Activated CD4-positive, alpha-beta memory T cell treated with anti-CD3 and anti-CD28 coated beads for 36 hours (primary cell): ENCODE measurements at places on chromosomes 2 and 18. TPM values are rescaled to one million over a fixed set of nuclear protein-coding genes. Genes with fewer than 3 reads are reported as not detected.

DNA sequence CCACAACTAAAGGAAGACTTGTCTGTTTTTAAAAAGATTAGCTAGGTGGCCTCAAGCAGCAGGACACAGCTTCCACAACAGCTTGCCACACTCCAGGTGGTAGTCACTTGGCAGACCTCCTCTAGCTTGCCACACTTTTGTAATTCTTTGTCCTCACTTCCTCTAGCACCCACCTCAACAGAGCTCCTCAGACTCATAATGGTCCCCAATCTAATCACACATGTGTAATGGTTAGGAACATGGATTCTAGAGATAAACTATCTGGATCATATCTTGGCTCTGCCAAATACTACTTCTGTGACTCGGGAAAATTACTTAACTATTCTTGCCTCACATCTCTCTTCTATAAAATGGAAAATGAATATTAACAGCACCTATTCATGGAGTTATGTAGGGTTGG, 3.5 kb downstream of the SNRNP200 start:
- peaks cover 45% of the 10 kb centered on the region for H3K4me1 ChIP-seq
- H3K27ac ChIP-seq, result peak overlapping the region; percentile 28
- DNase-seq, result no peak
- peaks cover 71% of the 10 kb centered on the region for H3K36me3 ChIP-seq

DNA sequence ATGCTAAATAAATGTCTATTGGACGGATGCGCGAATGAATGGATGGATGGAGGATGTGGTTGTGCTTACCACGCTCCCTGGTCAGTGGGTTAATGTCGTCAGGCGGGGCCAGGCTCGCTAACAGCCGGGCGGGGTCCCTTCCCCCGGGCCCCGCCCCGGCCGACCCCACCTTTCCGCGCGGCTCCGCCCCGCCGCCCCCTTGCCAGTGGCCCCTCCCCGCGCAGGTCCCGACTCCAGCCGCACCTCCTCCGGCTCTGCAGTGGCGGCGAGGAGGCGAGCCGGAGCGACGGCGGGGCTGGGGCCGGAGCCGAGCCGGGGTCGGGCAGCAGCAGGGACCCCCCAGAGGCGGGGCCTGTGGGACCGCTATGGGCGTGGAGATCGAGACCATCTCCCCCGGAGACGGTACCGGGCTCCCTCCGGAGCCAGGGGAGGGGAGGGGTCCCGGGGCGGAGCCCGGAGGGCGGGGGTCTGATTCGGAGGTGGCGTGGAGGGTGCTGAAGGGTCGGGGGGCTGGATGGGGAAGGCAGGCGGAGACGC, at the start of gene FKBP1B:
FKBP1B (plus strand) TSS at position 257 of the 537 bp plus-strand sequence; CDS start at position 366, 109 bp downstream.
- H3K36me3 ChIP-seq, result no peaks in the 10 kb centered on the region
- DNase-seq, result peak; percentile 75
- peaks cover 3% of the 10 kb centered on the region for H3K27me3 ChIP-seq
- no peak within 1 kb of the TSS for H3K4me3 ChIP-seq
- peaks cover 18% of the 10 kb centered on the region for H3K4me1 ChIP-seq

DNA sequence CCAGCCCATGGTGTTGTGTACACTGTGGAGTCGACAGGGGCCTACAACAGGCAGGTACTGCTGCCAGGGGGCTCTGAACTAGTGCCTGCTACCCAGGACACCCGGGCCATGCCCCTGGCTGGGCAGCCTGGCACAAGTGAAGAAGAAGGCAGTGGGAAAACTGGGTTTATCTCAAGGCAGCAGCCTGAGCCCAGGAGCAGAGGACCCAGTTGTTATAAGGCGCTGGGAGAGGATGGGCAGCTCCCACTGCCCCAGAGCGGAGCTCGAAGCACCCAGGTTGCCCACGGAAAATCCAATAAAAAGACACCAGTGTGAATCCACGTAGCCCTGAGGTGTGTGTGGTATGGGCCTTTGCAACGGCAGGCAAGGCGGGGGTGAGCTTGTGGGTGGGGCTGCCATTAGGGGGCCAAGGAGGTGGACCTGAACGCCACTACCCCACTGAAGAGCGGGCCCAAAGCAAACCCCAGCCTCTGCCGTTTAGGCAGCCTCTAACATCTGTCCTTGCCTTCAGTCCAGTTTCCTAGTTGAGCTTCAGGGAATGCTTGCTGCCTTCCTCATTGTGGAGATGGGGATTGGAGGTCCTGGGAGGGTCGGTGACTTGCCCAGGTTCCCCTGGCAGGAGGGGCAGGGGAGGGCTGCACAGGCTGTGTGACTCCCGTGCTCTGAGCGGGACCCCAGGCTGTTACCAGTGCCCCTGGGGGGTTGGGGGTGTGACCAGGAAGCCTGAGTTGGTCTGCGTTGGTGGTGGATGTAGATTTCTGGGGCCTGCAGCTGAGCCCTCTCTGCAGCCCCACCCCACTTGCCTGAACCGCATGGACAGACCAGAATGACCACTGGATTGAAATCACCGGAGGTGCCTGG, 16.0 kb downstream of the ARID5A start:
- peaks cover 39% of the 10 kb centered on the region for H3K4me1 ChIP-seq
- DNase-seq, result peak; percentile 31
- H3K36me3 ChIP-seq, result peaks cover 35% of the 10 kb centered on the region
- peaks cover 1% of the 10 kb centered on the region for H3K27me3 ChIP-seq
- H3K4me3 ChIP-seq, result peak overlapping the region; percentile 23
- peak overlapping the region; percentile 81 for H3K27ac ChIP-seq

DNA sequence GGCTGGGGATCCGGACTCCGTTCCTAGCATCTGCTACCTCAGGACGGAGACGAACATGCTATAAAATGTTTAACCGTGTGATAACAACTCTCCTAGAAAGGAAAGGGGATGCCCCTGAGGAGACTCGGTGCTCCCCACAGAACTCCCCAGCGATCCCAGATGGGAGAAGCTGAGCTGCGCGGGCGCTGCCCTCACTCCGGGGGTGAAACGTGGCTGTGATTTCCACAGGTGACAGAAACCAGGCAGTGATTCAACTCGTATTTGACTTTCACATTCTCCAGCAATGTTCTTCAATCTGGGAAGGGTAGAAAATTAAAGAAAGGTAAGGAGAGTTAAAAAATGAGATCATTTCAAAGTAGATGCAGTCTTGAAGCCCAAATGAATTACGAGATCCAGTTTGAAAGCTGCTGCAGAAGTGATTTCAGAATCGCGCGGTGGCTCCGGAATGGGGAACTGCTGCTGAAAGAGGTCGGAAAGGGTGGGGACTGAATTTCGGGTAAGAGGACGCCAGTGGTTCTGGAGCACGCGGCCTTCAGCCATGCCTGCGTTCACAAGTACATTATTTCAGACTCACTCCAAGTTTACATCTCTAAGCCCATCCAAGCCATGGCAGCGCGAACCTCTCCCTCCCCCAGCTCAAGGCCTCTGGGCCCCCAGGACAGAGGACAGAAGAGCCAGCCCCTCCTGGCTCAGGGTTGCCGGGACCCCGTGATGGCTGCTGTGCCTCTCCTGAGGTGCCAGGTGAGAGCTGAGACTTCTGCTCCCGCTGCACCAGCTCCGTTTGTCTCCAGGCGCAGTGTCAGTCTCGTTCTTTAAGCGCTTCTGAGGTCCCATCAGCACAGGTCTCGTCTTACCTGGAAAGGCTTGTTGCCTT, 39.5 kb downstream of the ADNP2 start:
- no peaks in the 10 kb centered on the region for H3K36me3 ChIP-seq
- peak overlapping the region; percentile 82 for H3K4me3 ChIP-seq
- peaks cover 22% of the 10 kb centered on the region for H3K27me3 ChIP-seq
- peaks cover 7% of the 10 kb centered on the region for H3K4me1 ChIP-seq

DNA sequence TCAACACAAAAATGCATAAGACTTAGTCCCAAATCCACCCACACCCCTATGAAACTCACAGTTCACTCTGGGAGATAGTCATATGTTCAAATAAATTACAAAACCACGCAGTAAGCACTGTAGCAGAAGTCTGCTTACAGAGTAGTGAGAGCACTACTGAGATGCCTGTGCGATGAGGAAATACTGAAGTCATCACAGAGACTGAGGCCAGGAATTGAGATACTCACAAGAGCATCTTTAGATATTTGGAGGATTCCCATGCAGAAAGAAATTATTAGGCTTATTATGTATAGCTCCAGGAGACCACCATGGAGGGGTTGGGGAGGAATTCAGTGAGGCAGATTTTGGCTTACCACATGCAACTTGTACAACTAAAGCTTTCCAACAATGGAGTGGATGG, 82.3 kb downstream of the ANTXR1 start:
- H3K4me3 ChIP-seq, result no peak overlapping the region
- H3K36me3 ChIP-seq, result no peaks in the 10 kb centered on the region
- no peak overlapping the region for H3K27ac ChIP-seq
- no peak for DNase-seq

- no peaks in the 10 kb centered on the region for H3K36me3 ChIP-seq
- H3K4me1 ChIP-seq, result no peaks in the 10 kb centered on the region
- H3K27ac ChIP-seq, result no peak overlapping the region
- DNase-seq, result no peak
- no peak overlapping the region for H3K4me3 ChIP-seq
These were observed 16.4 kb downstream of the FAP start for GRCh38 chr2:162226836-162227235.

DNA sequence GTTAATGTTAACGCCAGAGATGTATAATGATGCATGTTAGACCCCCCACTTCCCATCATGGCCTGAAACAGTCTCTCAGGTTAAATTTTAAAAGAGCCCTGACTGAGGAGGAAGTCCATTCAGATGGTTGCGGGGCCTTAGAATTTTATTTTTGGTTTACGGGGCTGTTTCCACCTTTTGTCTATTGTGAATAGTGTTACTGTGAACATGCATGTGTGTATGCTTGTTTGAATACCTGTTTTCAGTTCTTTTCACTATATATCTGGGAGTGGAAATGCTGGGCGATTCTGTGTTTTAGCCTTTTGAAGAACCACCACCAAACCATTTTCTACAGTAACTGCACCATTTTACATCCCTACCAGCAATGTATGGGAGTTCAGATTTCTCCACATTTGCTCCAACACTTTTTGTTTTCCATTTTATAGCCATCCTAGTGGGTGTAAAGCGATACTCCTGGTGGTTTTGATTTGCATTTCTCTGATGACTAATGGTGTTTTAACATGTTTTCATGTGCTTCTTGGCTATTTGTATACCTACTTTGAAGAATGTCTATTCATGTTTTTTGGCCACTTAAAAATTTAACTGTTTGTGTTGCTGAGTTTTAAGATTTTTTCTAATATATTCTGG, 133.0 kb downstream of the MYO3B start:
- H3K36me3 ChIP-seq, result no peaks in the 10 kb centered on the region
- no peak overlapping the region for H3K27ac ChIP-seq
- H3K4me3 ChIP-seq, result no peak overlapping the region
- no peaks in the 10 kb centered on the region for H3K4me1 ChIP-seq

- H3K4me1 ChIP-seq, result no peaks in the 10 kb centered on the region
- no peaks in the 10 kb centered on the region for H3K27me3 ChIP-seq
- no peaks in the 10 kb centered on the region for H3K36me3 ChIP-seq
- no peak overlapping the region for H3K27ac ChIP-seq
- no peak for DNase-seq
These were observed 452.8 kb downstream of the CBLN2 start for GRCh38 chr18:72091369-72091768.

DNA sequence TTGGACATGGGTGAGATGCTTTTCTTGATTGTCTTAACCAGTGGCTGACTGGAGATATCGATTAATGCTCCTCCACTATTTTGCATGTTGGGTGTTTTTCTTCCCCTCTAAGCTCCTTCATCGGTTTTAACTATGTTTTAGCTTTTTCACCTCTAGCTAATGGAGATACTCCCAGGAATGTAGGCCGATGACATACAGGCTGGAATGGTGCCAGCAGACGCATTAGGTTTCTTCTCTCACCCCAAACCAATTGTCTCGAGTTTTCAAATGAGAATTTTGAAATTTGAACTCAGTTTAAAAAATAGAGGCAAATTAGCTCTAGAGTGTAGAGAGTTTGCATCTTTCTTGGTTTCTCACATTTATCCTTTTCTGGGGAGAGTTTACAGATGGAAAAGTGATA, 247.6 kb downstream of the RPRM start:
- DNase-seq, result no peak
- H3K4me1 ChIP-seq, result peaks cover 12% of the 10 kb centered on the region
- no peaks in the 10 kb centered on the region for H3K27me3 ChIP-seq
- no peak overlapping the region for H3K4me3 ChIP-seq
- no peak overlapping the region for H3K27ac ChIP-seq
- no peaks in the 10 kb centered on the region for H3K36me3 ChIP-seq

- H3K4me3 ChIP-seq, result no peak overlapping the region
- H3K4me1 ChIP-seq, result no peaks in the 10 kb centered on the region
- H3K36me3 ChIP-seq, result no peaks in the 10 kb centered on the region
- H3K27me3 ChIP-seq, result no peaks in the 10 kb centered on the region
- H3K27ac ChIP-seq, result no peak overlapping the region
- DNase-seq, result no peak
These were observed 563.6 kb downstream of the SLC4A3 start for GRCh38 chr2:220191031-220191430.

DNA sequence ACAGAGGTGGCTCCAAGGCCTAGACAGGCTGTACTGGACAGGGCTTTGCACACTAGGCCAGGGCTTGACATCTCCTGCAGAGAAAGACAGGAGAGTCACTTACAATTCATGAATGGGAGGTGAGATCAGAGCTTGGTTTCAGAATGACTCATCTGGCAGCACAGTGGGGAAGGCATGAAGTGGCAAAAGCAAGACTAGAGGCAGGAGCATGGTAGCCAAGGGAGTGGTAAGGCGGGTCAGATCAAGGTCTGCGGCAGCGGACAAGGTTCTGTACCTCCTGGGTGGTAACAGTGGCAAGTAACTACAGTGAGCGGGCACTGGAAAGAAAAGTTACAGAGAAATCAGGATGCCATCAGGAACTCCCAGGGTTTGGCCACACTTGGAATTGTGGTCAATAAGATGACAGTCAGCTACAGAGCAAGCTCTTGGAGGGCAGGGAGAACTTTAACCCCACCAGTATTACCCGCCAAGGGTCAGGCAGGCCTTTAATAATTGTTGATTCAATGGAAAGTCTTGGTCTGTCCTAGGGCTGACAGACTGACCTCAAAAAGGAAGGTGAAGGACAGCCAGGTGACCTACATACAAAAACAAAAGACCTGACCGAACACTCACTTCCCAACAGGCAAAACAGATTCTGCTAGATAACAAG, 5.7 kb downstream of the MCFD2 start:
- peaks cover 46% of the 10 kb centered on the region for H3K36me3 ChIP-seq
- DNase-seq, result peak; percentile 69
- no peaks in the 10 kb centered on the region for H3K27me3 ChIP-seq
- H3K4me3 ChIP-seq, result no peak overlapping the region
- H3K27ac ChIP-seq, result peak overlapping the region; percentile 2

- no peak overlapping the region for H3K4me3 ChIP-seq
- H3K4me1 ChIP-seq, result no peaks in the 10 kb centered on the region
- no peak overlapping the region for H3K27ac ChIP-seq
- no peak for DNase-seq
- no peaks in the 10 kb centered on the region for H3K36me3 ChIP-seq
- H3K27me3 ChIP-seq, result no peaks in the 10 kb centered on the region
These were observed 132.7 kb downstream of the SCG2 start for GRCh38 chr2:223469270-223470046.

GRCh38 chr18:26617151-26617554, 68.8 kb upstream of the KCTD1 start:
- H3K4me3 ChIP-seq, result no peak overlapping the region
- no peak for DNase-seq
- H3K27ac ChIP-seq, result no peak overlapping the region
- H3K36me3 ChIP-seq, result no peaks in the 10 kb centered on the region
- no peaks in the 10 kb centered on the region for H3K4me1 ChIP-seq

GRCh38 chr2:18753722-18754121, 164.4 kb upstream of the NT5C1B start:
- no peak for DNase-seq
- no peak overlapping the region for H3K27ac ChIP-seq
- H3K4me3 ChIP-seq, result no peak overlapping the region

The LHCGR gene
- total RNA-seq, result not detected

The CDH7 gene
- not detected for total RNA-seq

The LRP1B gene
- total RNA-seq, result not detected

The MARCHF4 gene
- not detected for total RNA-seq

The SLC9A4 gene
- total RNA-seq, result 0.10 TPM

The INO80B gene
- total RNA-seq, result 35.0 TPM
